ENCODE measurements at places on chromosomes 6 and 20.

GRCh38 chr20:33061658-33062028, 7.9 kb downstream of the BPIFB3 start:
- no peak for DNase-seq

- no peak for DNase-seq
Observed at GRCh38 chr6:166078294-166078693, 89.4 kb downstream of the TBXT start.

DNA sequence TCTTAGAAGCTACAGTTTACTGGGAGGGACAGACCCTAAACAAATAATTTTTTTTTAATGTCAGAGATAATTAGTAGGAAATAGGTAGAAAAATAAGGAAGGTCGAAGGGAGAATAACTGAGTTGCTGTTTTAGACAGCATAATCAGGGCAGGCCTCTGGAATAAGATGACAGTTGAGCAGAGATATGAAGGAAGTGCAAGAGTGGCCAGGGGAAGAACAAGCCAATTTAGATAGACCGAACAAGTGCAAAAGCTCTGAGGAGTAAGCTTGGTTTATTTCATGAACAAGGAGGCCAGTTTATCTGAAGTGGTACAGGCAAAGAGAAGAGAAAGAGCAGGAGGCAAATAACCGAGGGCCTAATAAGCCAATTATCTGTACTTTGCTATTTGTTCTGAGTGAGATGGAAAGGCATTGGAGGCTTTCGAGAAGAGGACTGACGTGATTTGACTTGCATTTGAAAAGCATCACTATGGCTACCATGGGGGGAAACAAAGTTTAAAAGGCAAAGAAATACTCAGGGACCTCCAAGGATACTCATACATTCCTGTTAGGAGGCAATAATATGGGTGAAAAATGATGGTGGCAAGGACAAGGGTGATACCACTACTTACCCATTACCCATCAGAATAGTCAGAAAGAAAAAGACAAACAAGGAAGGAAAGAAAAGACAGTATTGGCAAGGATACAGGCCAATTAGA, 19.7 kb downstream of the PROCR start:
- no peak for DNase-seq

- no peak for DNase-seq
Observed at GRCh38 chr20:9204979-9205378, 136.1 kb downstream of the PLCB4 start.

GRCh38 chr6:151434369-151434768, 17.6 kb downstream of the RMND1 start:
- no peak for DNase-seq

GRCh38 chr6:146871611-146872425, 273.0 kb downstream of the ADGB start:
- DNase-seq, result no peak

DNA sequence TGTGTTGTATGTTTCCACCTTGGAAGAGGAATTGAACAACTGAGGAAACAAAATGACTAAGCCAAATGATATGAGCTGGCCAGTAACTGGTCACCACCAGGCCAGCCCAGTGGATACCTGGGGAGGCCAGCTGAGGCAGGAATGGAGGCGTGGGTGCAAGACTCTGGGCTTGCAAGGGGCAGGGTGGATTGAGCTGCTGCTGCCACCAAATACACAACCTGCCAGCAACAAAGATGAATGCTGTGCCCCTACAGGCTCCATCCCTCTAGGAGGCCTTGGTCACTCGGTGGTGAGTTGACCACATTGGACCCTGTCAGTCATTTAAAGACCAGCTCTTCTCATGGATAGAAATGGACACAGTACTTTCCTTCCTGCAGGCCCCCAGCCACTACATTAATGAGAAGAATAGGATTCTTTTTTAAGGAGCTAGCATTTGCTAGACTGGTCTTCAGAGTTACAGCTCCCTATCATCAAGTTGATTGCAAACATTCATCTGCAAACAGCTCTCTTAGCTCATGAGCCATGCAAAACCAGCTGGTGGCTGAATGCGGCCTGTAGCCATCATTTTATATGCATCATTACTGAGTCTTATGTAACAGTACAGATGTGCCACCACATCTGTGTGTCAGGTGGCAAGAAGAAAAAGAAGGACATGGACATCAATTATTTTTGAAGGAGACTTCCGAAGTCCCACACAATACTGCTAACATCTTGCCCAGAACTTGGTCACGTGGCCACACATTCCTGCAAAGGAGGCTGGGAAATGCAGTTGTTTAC, 26.3 kb upstream of the SLC22A3 start:
- no peak for DNase-seq

- no peak for DNase-seq
Observed at GRCh38 chr20:8587810-8588209, 455.7 kb downstream of the PLCB1 start.

DNA sequence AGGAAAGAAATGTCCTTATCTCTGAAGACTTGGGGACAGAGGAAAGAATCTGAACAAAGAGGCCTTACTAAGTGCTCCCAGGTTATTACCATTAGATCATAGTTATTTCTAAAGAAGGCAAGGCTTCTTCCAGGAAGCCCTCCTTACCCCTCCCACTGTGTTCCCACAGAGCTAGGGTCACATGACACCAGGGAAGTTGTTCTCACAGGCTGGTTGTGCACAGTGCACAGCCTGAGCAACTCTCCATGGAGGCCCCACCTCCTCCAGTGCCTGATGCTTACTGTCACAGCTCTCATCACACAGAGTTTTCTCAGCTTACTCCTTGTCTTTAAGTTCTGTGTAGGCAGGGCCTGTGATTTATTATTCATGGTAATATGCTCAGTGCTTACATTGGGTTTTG, 68.9 kb upstream of the SCGN start:
- DNase-seq, result no peak

DNA sequence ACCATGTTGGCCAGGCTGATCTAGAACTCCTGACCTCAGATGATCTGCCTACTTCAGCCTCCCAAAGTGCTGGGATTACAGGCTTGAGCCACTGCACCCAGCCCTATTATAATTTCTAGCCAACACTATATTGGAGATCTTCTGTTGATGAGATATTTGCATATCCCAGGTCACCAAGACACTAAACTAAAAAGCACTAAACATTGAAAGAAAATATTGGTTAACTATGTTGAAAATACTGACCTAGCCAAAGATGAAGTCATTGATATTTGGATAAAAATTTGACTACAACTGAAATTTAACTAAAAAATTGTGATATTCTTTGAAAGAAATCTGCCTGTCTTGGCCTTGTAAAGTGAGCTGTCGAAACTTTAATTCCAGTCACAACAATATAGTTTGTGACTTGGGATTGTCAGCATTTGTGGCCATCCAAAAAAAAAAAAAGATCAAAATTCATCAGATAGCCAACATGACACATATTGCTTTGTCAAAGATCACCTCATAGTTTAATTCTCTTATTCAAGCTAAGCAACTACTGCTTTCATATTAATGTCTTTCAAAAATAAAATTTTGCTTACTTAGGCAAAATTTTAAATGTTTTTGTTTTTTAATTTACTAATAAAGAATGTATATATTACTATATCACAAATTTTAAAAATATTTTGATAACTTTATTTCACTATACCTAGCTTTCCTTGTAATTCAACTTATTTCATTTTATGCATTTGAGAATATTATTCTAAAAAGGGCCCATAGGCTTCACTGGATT, 6.3 kb upstream of the NT5E start:
- no peak for DNase-seq

DNA sequence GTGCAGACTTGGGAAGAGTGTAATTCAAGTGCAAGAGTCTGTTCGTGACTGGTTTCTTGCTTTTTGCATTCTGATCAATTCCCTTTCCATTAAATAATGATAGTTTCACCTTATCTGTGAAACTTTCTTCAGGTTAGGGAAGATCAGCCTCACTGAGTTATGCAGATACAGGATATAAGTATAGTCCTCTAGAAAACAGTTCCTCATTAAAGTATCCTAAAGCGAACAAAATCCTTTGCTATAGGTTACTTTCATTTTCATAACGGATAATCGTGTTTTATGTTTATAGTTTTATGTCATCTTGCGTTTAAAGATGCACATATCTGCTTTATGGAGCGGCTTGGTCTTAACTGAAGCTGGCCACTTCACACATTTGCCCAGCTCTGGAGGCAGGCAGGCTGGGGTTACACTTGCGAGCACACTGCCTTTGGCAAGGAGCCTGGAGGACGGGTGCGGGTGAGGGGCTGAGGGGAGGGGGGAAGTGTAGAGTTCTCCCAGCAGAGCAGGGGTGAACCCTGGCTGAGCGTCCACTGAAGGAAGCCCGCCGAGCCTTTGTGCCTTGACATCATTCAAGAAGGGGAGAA, 123.5 kb upstream of the IFNGR1 start:
- no peak for DNase-seq

- no peak for DNase-seq
Observed at GRCh38 chr20:10658051-10658823, 15.6 kb downstream of the JAG1 start.

DNA sequence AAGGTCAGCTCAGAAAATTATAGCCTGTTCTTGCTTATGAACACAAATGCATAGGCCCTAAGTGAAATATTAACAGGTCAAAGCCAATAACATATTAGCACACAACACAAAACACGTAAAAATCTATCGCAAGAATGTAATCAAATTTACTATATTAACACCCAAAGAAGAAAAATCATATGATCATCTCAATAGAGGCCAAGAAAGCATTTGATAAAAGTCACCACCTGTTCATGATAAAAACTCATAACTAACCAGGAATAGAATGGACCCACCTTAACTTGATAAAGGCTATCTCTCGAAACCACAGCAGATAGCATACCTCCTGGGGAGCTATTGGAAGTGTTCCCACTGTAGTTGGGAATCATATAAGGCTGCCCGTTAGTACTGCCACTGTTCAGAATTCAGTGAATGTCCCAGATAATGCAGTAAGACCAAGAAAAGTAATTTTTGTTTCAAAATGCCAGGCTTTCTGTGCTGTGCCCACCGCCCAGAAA, 21.6 kb downstream of the POFUT1 start:
- no peak for DNase-seq

GRCh38 chr6:105136431-105137350, 43.1 kb downstream of the POPDC3 start:
- DNase-seq, result peak; percentile 37

- DNase-seq, result no peak
Observed at GRCh38 chr20:17841751-17842215, 126.8 kb downstream of the SNX5 start.

- DNase-seq, result no peak
Observed at GRCh38 chr6:170456334-170456733, 96.8 kb downstream of the PSMB1 start.

DNA sequence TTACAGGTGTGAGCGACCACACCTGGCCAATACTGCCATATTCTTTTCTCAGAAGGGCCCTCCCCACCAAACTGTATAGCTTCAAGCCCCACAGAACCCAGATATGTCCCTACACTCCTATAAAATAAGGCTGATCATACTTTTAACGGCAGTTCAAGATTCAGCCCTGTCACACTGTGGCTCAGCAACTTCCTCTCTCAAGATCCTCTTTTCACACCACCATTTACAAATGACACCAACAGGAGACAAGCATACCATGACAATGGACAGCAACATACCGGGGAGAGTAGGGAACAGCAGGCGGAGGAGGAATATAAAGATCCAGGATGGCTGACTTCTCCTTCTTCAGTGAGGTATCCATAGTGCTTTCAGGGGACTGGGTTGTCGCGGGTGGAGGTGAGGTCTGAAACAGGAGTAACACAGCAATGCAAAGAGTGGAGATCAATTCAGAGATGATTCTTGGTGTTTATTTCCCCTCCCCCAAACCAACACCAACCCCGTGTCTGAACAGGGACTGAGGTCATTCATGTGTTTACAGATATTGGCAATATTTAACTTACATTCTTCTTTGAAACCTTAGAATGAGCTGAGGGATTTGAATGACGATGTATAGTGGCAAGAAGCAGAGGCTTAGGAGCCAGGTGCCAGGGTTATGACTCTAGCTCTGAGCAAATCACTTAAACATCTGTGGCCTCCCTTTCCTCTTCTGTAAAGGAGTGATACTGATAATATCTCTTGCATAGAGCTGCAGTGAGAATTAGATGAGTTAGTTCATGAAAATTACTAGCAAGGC, 57.6 kb upstream of the IPCEF1 start:
- no peak for DNase-seq

- DNase-seq, result no peak
Observed at GRCh38 chr6:77228279-77228678, 235.0 kb downstream of the HTR1B start.

DNA sequence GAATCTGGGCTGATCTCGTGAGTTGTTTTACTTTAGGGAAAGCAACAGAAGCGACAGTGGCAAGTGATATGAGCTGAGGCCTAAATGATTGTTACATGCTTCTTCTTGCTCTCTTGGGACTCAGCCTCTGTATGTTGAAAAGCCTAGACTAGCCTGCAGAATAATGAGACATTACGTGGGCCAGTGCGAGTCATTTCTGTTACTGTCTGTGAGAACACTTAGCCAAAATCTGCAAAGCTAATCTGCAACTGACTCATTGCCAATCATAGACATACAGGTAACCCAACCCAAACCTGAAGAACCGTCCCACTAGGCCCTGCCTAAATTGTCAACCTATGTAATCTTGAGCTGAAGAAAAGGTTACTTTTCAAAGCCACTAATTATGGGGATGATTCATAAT, 77.4 kb upstream of the F13A1 start:
- no peak for DNase-seq

DNA sequence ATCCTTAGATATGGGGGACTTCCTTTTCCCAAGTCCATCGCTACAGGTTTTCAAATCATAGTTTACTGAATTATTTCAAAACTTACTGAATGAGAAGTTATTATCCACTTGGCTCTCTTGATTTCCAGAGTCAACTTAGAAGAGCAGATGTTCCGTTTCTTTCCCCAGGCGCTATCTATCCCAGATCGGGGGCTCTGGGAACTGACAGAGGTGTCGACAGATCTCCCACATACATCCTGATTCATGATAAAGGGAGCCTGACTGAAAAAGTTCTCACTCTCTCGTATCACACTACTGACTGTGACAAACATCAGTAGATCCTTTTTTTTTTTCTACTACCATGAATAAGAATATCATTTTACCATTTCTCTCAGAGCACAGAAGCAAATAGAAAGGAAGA, 654.8 kb downstream of the RNF144B start:
- no peak for DNase-seq

- DNase-seq, result no peak
Observed at GRCh38 chr6:10478187-10479040, 42.7 kb upstream of the GCNT2 start.

- no peak for DNase-seq
Observed at GRCh38 chr20:37973059-37973910, 60.0 kb downstream of the TTI1 start.

All from liver (tissue), 10 donors.